HL-60 (cell line): ENCODE measurements at places on chromosomes 4 and X.

DNA sequence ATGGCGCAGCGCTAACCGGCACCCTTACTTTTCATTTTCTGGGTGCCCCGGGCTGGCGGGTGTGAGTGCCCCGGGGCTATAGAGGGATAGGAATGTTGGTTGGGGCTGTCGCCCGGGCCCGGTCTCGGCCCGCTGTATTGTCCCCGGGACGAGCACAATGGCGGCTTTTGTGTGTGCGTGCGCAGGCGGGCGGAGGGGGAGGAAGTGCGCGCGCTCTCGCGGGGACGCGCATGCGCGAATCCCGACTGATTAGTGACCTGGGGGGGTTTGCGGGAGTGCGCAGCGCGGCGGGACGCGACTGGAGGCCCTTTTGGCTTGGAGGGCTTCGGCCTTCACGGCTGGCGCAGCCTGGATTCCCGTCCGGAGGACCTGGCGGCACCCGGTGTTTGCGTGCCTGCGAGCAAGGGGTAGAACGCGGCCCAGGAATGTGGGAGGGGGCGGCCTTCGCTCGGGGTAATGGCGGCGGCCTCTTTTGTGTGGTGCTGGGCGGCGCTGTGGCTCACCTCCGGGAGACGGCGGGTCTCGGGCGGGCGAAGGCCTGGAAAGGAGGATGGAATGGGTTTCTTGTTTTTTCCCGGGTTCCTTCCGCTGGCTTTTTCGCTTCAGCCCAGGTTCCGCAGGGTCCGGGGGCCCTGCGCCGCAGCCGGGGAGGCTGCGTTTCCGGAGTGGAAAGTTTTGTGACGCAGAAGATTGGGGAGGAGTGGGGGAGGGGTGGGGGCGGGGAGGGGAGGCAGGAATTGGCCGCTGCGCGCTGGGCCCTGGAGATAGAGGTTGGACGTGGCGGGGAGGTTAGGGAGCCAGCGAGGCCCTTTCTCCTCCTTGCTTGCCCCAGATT lies 618 bp downstream of the DDX3X start:
- peak; percentile 77 for DNase-seq

- DNase-seq, result peak; percentile 8
These were observed 48.3 kb upstream of the HPGDS start for GRCh38 chr4:94390804-94391410.

DNA sequence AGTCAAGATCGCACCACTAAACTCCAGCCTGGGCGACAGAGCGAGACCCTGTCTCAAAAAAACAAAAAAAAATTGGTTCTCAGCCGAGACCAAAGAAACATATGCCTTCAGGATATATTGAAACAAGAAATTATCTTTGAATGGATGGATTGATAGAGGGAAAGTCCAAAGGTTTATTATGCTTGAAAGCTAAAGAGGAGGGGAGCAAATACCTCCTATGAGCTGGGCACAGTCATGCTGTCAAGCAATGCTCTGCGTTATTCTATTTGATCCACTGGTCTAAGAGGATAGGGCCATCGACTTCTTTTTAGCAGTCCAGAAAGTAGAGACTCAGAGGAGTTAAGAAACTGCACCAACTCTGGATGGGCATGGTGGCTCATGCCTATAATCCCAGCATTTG lies 85.9 kb upstream of the SLC34A2 start:
- no peak for DNase-seq

DNA sequence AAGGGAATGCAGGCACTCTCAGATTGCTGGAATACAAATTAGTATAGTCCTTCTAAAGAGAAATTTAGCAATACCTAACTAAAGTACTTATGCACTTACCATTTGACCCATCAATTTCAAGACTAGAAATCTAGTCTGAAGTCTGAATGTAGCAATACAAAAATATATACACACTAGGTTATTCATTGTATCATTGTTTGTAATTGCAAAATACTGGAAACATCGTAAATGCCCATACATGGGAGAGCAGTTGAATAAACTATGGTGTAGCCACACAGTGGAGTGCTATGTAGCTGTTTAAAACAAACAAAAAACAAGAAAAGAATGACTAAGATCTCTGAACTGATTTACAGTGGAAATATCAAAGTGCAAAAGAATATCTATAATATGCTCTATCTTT lies 346.4 kb downstream of the ZNF674 start:
- no peak for DNase-seq

- DNase-seq, result no peak
These were observed 1.3 kb downstream of the AMER1 start for GRCh38 chrX:64204252-64204651.

DNA sequence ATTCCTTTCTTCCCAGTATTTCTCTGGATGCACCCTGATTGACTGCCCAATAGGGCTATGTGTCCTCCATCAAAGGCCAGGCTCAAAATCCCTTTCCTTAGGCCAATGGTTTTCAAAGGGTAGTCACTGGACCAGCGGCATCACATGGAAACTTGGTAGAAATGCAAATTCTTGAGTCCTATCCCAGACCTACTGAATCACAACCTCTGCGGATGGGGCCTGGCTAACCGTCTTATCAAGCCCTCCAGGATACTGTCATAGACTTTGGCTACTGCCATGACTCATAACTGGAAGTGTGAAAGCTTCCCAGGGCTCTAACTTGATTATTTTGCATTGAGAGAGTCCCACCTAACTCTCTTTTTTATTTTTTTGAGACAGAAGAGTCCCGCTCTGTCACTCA lies 71.9 kb upstream of the TFDP3 start:
- no peak for DNase-seq

DNA sequence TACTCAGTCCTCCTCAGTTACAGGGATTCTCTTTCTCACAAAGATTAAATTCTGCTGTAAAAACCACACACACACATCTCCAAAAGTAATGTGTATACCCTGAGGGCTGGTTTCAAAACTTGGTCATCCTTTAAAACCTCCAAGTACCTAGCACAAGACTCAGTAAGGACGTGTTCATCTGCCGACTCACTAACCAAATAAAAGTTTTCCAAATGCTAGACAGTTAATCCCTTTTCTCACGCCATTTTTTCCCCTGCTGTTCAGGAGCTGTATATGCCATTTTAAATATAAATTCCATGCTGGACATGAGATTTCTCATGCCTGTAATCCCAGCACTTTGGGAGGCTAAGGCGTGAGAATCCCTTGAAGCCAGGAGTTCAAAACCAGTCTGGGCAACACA lies 3.9 kb upstream of the SAT1 start:
- DNase-seq, result no peak

DNA sequence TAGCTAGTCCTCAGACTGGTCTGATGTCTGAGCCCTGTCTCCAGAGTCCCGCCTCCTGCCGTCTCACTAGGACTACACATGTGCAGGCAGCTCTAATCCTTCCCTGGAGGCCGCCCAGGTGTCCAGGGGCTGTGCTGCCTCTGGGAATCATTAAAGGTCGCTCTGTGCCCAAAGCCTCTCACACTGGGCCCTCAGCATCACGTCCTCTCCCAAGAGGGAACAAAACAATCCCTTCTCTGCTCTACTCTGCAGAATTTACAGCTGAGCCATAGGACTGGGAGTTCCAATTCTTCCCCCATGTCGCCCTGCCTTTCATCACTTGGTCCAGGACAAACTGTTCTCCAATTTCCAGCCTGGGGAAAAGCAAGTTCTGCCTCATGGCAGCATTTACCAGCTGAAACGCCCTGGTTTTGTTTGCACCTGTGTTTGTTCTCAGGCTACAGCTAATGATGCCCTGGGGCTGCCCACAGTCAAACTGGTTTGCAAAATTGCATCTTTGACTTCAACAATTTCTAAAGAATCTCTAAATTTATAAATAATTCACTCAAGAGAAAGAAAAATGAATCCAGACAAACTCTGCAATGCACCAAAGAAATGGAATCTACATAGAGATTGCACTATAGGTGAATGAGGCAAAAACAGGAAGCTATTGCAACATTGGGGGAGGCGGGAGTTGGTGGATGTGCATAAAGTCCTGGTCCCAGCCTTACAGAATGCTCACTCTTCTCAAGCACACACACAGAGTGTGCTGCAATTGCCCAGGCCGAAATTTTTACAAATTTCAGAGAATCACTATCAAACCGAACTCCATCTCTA lies 7.2 kb upstream of the MRFAP1 start:
- peak; percentile 92 for DNase-seq

DNA sequence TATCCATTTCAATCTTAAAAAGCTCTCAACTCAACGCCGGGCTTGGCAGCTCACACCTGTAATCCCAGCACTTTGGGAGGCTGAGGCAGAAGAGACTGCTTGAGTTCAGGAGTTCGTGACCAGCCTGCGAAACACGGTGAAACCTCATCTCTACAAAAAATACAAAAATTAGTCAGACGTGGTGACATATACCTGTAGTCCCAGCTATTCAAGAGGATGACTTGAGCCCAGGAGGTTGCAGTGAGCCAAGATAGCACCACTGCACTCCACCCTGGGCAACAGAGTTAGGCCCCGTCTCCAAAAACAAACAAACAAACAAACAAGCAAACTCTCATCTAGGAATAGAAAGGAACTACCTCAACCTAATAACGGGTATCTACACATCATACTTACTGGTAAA lies 50.8 kb downstream of the PTPN13 start:
- DNase-seq, result no peak

DNA sequence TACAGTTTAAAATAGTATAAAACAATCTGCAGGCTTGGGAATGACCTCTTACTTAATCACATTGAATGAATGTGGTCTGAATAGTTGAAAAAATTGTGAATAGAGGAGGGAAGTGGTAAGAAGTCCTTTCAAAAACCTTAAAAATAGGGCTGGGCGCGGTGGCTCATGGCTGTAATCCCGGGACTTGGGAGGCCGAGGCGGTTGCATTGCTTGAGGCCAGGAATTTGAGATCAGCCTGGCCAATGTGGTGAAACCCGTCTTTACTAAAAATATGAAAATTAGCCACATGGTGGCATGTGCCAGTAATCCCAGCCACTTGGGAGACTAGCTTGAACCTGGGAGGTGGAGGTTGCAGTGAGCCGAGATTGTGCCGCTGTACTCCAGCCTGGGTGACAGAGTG lies 36.5 kb downstream of the HERC3 start:
- no peak for DNase-seq

DNA sequence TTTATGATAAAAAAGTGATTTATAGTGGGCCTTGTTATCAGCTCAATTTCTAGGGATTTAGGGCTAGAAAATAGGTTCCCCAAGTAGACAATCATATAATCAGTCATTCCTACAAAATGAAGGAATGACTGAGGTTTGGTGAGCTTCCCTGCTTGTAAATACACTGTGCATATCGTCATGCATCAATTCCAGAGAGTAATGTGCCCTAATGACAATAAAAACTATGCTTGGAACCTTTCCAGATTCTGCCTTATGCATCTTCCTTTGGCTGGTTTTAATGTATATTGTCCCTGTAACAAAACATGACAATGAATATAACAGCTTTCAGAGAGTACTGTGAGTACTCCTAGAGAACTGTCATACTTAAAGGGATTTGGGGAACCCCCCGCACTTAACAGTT lies 1310.9 kb downstream of the PCDH7 start:
- no peak for DNase-seq

- DNase-seq, result no peak
These were observed 230.1 kb downstream of the HS6ST2 start for GRCh38 chrX:132728296-132728695.

DNA sequence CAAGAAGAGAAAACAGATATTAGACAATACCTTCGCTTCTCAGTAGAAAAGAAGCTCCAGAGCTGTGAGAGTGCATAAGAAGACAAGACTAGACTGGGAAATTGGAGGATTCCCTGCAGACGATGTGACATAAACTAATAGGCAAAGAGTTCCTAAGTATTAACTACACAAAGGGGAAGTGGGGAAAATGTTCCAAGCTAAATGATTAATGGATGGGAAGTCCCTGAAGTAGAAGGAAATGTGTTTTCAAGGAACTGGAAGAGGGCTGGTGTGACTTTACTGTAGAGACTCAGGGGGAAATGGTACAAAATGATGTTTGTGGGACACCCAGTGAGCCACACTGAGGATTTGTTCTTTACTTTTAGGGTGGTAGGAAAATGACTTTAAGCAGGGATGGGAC lies 69.7 kb upstream of the DCLK2 start:
- DNase-seq, result no peak

GRCh38 chr4:139602776-139603360 lies 46.8 kb upstream of the SETD7 start:
- no peak for DNase-seq

GRCh38 chr4:38769857-38770256 lies 12.9 kb downstream of the TLR10 start:
- DNase-seq, result no peak

GRCh38 chr4:86893136-86893535 lies 914 bp upstream of the C4orf36 start:
- DNase-seq, result no peak

DNA sequence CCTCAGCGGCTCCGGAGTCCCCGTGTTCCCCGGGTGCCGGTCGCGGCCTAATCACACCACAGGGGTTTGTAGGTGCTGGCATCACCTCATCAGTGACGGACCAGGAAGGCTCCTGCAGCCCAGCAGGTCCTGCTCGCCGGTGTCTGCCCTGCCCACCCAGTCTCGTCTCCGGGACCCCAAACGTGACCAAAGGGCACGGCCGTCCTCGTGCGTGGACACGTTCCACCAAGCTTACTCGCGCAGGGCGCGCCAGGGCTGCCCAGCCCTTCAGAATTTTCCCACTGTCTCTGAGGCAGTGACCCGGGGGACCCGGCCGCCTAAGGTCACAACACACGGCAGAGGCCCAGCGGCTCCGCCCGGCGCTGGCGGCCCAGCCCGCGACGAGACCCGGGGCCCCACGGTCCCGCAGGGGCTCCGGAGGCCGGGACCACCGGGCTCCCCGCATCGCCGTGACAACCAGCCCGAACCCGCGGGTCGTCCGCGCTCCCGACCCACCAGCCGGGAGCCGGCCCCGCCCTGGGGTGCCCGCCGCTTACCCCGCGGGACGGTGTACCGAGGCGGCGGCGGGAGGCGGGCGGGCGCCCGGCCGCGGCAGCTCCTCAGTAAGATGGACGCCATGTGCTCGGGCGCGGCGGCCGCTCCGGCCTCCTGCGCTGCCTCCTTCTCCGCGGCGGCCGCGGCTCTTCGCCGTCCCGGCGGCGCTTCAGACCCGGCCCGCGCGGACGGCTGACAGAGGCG lies 454 bp downstream of the LETM1 start:
- DNase-seq, result peak; percentile 25

GRCh38 chr4:154084864-154085263 lies 296.0 kb upstream of the SFRP2 start:
- no peak for DNase-seq

GRCh38 chr4:176631611-176632010 lies 161.1 kb downstream of the VEGFC start:
- no peak for DNase-seq

DNA sequence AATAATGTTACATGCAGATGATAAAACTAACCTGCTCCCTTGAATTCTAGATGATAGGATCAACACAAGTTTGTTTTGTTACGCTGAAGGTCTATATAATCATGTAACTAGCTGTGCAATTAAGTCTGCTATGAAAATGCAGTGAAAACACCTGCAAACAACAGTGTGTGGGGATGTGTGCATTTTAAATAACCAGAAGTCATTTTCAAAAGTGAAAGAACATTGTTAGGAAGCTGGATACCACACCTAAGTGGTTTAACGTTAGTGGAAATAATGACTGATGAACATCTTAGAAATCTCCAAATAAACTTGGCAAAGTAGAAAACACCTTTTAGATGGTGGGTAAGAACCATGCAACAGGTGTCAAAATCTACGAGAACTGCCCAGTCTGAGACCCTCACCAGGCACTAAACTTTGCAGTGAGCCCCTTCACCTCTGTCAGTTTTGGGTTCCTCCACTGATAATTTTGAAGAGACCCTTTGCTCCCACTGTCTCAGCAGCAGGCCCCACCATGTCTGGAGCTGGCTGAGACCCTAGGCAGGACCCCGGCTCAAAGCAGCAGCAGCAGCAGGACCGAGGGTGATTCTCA lies 36.6 kb downstream of the CHST7 start:
- no peak for DNase-seq
